ENCODE measurements at places on chromosomes 3 and 15.

- no peak for DNase-seq
These were observed 24.9 kb upstream of the GATM start for GRCh38 chr15:45402955-45403877.

DNA sequence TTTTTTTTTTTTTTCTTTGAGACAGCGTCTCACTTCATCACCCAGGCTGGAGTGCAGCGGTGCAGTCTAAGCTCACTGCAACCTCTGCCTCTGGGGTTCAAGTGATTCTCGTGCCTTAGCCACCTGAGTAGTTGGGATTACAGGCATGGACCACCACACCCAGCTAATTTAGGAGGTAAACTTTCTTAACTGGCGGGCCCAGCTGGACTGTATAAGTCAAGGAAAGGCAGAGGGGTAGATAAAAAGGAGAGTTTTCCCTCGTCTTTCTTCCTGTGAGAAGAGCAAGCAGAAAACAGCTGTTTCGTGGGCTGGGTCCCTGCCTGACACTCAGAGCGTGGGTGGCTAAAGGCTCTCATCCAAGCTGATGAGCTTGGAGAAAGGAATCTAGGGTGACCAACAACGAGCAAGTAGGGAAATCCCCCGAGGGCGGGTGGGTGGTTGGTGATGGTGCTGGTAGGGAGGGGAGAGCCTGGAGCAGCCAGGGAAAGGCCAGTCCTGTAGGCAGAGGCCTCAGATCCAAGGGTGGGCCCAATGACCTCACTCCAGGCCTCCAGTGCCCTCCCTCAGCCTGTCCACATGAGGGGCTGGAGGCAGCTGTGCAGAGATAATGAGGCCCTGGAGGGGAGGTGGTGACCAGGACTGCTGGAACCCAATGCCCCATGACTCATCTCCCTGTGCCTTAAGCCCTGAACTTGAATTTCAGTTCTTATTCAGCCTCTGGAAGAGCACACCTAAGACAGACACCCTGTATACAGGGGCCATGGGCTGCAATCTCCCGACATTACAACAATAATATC is 43.1 kb upstream of the LIMD1 start:
- DNase-seq: no peak

GRCh38 chr15:92907896-92908712 is 8.0 kb downstream of the CHD2 start:
- DNase-seq: no peak

GRCh38 chr15:78415284-78415683 is 22.7 kb upstream of the IREB2 start:
- DNase-seq: no peak

DNA sequence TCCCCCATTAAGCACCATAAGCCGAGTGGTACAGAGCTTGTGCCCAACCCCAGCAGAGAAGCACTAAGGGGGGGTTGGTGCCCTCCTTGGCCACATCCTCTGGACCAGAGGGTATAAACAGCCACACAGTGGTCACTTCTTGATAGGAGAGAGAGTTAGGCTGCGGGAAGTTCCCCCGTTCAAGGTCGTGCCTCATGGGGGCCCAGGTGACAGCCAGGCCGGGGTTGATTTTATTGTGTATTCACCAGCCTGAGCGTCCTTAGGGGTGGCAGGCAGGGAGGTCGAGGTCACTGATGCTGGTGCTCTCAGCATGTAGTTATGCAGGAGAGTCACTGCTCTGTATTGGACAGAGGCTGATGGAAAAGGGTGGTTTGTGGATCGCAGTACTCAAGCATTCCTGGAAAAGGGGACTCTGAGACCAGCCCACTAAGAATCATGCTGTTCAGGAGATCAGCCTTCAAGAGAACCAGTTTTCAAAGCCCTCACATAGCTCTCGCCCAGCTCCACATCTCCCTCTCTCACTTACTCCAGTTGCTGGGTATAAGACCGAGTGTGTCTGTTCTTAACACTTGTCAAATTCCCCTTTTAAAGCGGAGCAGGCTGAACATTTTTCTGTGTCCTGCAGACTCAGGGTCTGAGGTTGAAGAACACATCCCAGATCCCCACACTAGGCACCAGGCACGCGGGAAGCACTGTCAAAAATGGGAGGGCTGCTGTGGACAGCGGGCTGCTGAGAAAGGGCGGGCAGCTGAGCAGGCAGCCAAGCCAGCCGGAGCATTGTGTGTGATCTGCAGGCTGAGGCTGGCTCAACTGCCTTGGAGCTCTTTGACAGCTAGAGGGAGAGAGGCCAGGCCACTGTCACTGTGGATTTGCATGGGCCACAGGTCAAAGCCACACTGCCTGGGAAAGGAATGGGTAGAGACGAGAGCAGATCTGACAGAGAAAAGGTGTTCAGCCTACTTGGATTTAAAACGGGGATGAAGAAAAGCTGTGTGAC is 279.3 kb upstream of the LRRFIP2 start:
- peak; percentile 62 for DNase-seq

DNA sequence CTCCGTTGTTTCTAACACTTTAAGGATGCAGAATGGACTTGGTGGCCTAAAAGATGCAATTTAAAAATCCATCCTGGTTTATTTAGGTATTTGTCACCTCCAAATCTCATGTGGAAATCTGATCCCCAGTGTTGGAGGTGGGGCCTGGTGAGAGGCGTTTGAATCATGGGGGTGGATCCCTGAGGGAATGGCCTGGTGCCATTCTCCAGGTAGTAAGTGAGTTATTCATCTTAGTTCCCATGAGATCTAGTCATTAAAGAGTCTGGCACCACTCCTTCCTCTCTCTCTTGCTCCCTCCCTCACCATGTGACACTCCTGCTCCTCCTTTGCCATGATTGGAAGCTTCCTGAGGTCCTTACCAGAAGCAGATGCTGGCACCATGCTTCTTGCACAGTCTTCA is 339.1 kb downstream of the NTRK3 start:
- DNase-seq: no peak

- no peak for DNase-seq
These were observed 56.3 kb downstream of the TNFAIP8L3 start for GRCh38 chr15:51038162-51038973.

DNA sequence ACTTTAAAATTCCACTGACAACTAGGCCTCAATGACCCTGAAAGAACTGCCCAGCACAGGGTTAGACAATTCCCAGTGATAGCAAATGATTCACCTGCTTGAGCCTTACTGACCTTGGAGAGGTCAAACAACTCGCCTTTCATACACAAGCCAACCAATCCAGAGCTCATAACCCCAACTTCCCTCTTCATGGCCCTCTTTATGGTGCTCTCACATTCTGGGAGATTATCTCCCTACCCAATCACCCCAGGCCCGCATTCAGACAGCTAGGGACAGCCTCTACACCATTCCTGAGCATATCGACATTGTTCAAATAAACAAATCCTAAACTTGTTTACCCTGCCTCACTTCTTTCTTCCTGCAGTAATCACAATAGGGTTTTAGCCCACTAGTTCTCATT is 32.2 kb upstream of the COLQ start:
- DNase-seq: no peak

GRCh38 chr3:94787734-94788270 is 724.9 kb downstream of the NSUN3 start:
- no peak for DNase-seq

DNA sequence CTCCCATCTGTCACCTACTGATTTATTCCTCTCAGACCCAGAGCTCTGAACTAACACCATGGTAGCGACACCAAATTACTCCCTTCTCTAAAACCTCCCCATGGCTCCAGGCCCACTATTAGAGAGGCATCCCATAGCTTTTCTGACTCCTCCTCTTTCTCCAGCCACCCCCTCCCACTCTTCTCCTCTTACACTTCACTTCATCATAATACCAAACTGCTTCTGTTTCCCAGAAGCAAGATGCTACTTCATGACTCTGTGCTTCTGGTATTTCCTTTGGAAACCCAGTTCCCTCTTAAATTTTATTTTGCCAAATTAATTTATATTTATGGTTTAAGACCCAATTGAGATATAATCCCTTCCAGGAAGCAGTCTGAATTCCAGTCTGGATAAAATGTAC is 465.1 kb upstream of the PDZRN3 start:
- DNase-seq: no peak

DNA sequence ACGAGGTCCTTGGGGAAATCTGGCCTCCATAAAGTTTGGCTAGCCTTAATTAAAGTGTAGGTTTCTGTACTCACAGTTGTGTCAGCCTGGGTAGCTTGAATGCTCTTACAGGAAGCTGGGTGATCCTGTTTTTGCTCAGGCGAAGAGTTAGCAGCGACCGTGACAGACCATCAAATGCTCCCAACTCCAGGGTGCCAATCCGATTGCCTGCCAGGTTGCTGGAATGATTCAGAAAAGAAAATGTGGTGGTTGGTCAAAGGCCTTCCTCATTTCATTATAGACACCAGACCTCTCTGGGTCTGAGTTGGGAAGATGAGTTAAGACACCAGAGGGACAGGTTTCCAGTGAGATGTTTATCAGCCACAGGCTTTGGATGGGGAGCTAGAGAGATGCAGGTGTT is 86.0 kb downstream of the LRIG1 start:
- DNase-seq: no peak

- DNase-seq: no peak
These were observed 332.4 kb upstream of the TLE3 start for GRCh38 chr15:70430069-70430468.

DNA sequence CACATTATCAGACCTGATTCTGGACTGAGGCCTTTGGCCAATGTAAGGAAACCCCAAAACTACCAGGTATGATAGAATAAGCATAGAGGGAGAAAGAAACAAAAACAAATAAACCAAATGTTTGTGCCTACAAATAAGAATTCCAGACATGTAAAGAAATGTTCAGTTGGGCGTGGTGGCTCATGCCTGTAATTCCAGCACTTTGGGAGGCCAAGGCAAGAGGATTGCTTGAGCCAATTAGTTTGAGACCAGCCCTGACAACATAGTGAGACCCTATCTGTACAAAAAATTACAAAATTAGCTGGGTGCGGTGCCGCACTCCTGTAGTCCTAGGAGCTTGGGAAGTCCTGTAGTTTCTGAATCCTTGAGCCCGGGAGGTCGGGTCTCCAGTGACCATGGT is 13.0 kb downstream of the TMEM202 start:
- no peak for DNase-seq

DNA sequence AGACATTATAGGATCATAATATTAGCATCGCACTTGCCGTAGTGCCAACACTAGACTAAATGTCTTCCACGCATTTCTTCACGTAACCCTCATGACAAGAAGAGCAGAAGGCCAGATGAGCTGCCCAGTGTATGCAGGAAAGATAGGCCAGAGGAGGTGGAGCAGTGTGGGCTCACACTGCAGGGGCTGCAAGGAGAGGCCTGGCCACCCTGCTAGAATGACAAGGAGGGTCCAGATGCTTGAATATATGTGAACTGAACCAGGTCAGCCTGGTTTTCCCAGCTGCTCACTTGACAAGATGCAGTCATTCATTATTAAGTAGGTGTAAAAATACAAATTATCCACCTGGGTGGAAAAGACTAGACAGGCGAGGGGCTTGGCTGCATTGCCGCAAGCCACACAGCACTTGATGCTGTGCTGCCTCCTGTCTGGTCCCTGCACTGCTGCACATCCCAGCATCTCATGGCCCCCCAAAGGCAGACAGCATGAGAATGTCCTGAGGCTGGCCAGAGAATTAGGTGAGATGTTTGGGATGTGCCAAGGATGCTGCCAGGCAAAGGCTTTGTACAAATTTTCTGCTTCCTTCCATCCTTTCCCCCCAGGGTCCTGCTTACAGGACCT is 115.2 kb downstream of the NTRK3 start:
- no peak for DNase-seq

DNA sequence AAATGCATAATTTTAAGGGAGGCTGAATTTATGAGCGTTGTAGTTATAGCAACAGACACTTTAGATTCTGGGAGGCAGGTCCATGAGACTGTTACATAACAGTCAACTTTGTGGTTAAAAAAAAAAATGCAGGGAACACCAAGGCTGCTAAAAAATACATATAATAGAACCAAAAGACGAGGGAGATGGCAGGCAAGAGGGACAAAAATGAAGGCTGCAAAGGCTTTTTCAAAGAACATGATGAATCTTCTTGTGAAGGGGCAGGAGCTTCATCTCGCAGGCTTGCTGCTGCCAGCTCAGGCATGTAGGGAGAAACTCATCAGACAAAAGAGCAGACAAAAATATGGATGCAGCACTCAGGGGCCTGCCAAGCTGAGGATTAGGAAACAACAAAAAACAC is 243.9 kb downstream of the SHQ1 start:
- DNase-seq: no peak

DNA sequence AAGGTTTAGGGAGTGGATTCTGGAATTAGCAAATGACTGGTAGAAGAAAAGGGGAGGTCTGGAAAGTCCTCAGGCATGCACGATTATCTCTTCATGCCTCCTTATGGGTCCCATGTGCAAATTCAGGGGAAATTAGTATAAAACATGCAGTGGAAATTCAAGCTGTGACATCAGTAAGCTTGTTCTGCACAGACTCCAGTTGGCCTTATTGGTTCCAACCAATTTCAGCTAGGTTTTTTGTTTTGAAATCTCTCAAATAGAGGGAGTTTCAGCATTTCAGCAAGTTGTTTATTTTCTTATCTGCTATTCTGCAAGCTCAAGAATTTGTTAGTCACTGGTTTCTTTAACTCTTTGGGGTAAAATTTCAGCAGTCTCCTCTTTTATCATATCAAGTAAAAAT is 774 bp upstream of the TMCO5A start:
- no peak for DNase-seq

DNA sequence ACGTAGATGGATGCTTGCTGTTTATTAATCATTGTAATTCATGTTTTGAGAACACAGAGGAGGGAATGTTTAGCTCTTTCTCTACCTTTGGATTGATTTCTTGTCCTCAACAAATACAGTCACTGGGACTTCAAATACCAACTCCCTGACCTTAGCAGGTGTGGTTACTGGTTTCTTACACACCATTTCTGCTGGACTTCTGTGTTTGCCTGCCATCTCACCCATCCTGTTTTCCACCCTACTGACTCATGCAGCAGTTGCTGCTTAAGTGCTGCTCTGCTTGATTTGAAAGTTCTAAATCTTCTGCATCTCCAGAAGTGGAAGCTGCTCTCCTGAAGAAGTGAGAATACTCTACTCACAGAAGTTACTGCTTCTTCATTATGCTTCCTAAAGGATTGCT is 170.3 kb downstream of the ZPLD1 start:
- DNase-seq: no peak

GRCh38 chr3:195868866-195869412 is 39.4 kb downstream of the TNK2 start:
- no peak for DNase-seq

- no peak for DNase-seq
These were observed 104.1 kb upstream of the LPP start for GRCh38 chr3:188049606-188050530.

DNA sequence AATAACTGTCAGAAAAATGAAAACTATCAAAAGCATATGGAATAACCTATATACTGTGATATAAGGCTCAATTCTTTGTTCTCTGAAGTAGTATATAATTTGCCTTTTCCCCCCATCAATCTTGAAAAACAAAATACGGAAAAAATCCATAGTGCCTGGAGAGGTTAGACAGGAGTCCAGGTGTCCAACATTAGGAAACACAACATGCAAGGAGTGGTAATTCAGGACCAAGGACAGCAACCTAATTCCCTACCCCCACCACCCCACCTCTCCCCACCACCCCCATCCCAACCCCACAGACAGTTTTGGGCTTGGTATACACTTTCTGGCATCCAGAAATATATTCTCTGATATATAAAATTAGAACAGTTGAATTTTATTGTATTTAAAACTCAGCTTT is 55.1 kb upstream of the SLC25A26 start:
- DNase-seq: no peak

Data from hypothalamus (tissue), 51 donors.